ENCODE measurements at places on chromosomes 12 and 14.

DNA sequence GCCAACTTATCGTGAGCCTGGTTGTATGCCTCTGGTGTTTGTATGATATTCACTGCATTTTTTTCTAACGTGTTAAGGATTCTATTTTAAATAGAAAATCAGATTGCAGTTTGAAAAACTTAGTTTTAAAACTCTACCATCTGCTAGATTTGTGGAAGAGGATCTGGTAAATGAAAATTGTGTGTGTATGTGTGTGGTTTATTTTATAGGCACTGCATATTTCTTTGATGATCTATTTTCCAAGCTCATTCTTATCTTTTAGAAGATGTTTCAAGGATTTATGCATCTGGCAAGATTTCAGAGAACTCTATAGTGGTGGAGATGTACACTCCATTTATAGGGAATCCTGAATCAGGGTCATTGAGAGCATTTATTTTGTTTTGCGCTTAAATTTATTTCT, 69.8 kb downstream of the HMGA2 start:
- DNase-seq = no peak

DNA sequence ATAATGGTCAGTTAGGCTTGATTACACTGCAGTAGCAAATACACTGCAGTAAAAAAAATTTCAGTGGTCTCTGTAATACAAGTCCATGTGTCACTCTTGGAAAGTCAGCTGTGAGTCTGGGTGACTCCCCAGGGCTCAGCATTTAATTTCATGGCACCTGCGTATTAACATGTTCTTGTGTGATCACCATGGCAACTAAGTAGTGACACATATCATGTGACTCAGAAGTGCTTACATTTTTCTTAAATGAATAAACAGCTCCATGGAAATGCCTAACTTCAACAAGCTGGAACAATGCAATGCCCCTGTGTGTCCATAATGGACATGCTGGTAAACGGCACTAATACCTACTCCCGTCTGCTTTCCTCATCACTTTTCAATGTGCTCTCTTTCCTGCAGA, 88.5 kb upstream of the ANO4 start:
- no peak for DNase-seq

- no peak for DNase-seq
These were observed 158.2 kb downstream of the NUAK1 start for GRCh38 chr12:105980533-105980932.

- DNase-seq = peak; percentile 96
These were observed 792 bp upstream of the CHD4 start for GRCh38 chr12:6607751-6608591.

DNA sequence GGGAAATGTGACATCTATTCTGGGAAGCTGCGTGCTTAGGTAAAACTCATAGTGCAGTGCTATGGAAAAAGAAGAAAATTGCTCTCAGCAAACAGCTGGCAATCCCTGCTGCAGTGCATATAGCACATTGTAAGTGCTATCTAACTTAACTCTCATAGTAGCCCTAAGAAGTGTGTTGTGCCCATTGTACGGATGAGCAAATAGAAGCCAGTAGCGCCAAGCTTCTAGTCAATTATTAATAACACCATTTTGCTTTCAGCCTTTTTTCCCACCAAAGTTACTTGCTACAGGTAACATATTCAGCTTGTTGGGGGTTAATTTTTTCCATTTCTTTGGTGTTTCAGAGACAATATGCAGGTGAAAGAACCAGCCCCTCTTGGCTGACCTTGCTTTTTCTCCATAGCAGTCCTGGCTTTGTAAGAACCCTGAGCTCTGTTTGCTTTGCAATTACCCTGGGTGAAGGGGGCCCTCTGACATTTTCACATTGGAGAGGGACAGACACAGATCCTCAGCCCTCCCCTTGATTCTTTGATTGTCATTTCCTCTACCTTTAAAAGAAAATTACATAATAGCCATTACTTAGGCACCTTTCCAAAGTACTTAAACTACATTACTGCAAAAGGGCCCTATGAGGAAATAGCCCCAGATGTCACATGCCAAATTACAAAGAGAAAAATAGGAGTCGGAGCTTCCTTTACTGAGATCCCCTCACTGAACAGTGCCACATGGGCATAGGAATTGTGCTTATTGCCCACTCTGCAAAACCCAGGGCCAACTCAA, 576.2 kb upstream of the TBX3 start:
- DNase-seq = no peak

- DNase-seq = no peak
These were observed 1046.9 kb upstream of the FLRT2 start for GRCh38 chr14:84483072-84483420.
